ENCODE measurements at places on chromosomes 1 and 21. TPM values are rescaled to one million over a fixed set of nuclear protein-coding genes. Genes with fewer than 3 reads are reported as not detected.

The CD5L gene
- not detected for total RNA-seq

The SLAMF8 gene
- total RNA-seq = not detected

The DIP2A gene
- 19.2 TPM for total RNA-seq

The OSBPL9 gene
- total RNA-seq = 129 TPM

The STYXL2 gene
- total RNA-seq = not detected

The AMY1B gene
- total RNA-seq = not detected

The SPRR5 gene
- not detected for total RNA-seq

The CFH gene
- 320 TPM for total RNA-seq

The SHE gene
- total RNA-seq = 0.19 TPM

The DEGS1 gene
- total RNA-seq = 98.9 TPM

The SH3D21 gene
- total RNA-seq = 8.5 TPM

The ANP32E gene
- 30.2 TPM for total RNA-seq

The SPATA17 gene
- total RNA-seq = 1.1 TPM

The BCAR3 gene
- 35.1 TPM for total RNA-seq

The CFAP57 gene
- 0.19 TPM for total RNA-seq

The LDLRAD1 gene
- not detected for total RNA-seq

The CELA3B gene
- not detected for total RNA-seq

The FBLIM1 gene
- total RNA-seq = 77.0 TPM

The TRAF3IP3 gene
- total RNA-seq = not detected

The ANGEL2 gene
- total RNA-seq = 37.2 TPM

The HCN3 gene
- 0.19 TPM for total RNA-seq

The LCE3D gene
- not detected for total RNA-seq

The DNASE2B gene
- total RNA-seq = not detected

The KRTAP10-11 gene
- total RNA-seq = not detected

The DUSP23 gene
- 15.8 TPM for total RNA-seq

The KCNE2 gene
- total RNA-seq = not detected

The KCNJ15 gene
- 0.38 TPM for total RNA-seq

The KCNJ9 gene
- not detected for total RNA-seq

The ZNF683 gene
- total RNA-seq = not detected

The SLC5A9 gene
- total RNA-seq = not detected

The CNKSR1 gene
- total RNA-seq = 0.19 TPM

The VSIG8 gene
- total RNA-seq = not detected

The PRKCZ gene
- total RNA-seq = 3.3 TPM

The GBP1 gene
- total RNA-seq = 22.3 TPM

The OR2L13 gene
- under 0.01 TPM for total RNA-seq

The ZMYND12 gene
- total RNA-seq = 1.4 TPM

The OR10Z1 gene
- not detected for total RNA-seq

The FBXO42 gene
- 11.6 TPM for total RNA-seq

The RRAGC gene
- 8.6 TPM for total RNA-seq

The KCTD3 gene
- total RNA-seq = 50.6 TPM

The SERPINC1 gene
- total RNA-seq = not detected

The SLC6A17 gene
- 0.28 TPM for total RNA-seq

The ERG gene
- total RNA-seq = 0.56 TPM

The LGR6 gene
- total RNA-seq = not detected

The BARHL2 gene
- total RNA-seq = not detected

The PDPN gene
- total RNA-seq = 0.77 TPM

The MUL1 gene
- 22.6 TPM for total RNA-seq

The KPRP gene
- total RNA-seq = not detected

The KLHDC7A gene
- under 0.01 TPM for total RNA-seq
